Tracheal epithelial cell (primary cell): ENCODE measurements at places on chromosomes 7 and 10. TPM values are rescaled to one million over a fixed set of nuclear protein-coding genes. Genes with fewer than 3 reads are reported as not detected.

Gene SLC26A5
- total RNA-seq, result not detected in 2 replicates

Gene ADK
- total RNA-seq, result 38.3 and 53.5 TPM in 2 replicates

Gene VENTX
- not detected in 2 replicates for total RNA-seq

Gene PRRT4
- under 0.01 and 0.85 TPM in 2 replicates for total RNA-seq

Gene RBP3
- not detected in 2 replicates for total RNA-seq

Gene CALCR
- total RNA-seq, result not detected in 2 replicates

Gene C10orf90
- not detected in 2 replicates for total RNA-seq

Gene SEMA3D
- total RNA-seq, result 0.64 TPM in 1 of 2 replicates, not detected in the other

Gene DPP6
- not detected in 2 replicates for total RNA-seq

Gene EBLN1
- not detected in 2 replicates for total RNA-seq

Gene CYP26C1
- 0.24 TPM in 1 of 2 replicates, not detected in the other for total RNA-seq

Gene ANKRD61
- total RNA-seq, result 0.21 and 0.48 TPM in 2 replicates

Gene CEP55
- 2.3 and 8.9 TPM in 2 replicates for total RNA-seq

Gene LFNG
- 2.1 and 18.6 TPM in 2 replicates for total RNA-seq

Gene CCDC172
- total RNA-seq, result not detected in 2 replicates

Gene PTPN20
- total RNA-seq, result 1.1 and 2.4 TPM in 2 replicates

Gene SPDYE16
- total RNA-seq, result not detected in 2 replicates

Gene MMRN2
- 3.9 and 4.3 TPM in 2 replicates for total RNA-seq
